Suprapubic skin (tissue), 4 donors: ENCODE measurements at places on chromosomes 3 and 15.

GRCh38 chr15:80203361-80203885 is 48.6 kb downstream of the CTXND1 start:
- no peak overlapping the region for H3K27ac ChIP-seq
- H3K4me3 ChIP-seq = no peak overlapping the region
- DNase-seq = peak; percentile 69
- peaks cover 6% of the 10 kb centered on the region for H3K4me1 ChIP-seq
- no peaks in the 10 kb centered on the region for H3K36me3 ChIP-seq

GRCh38 chr15:100918690-100919480 is at the start of gene LRRK1:
Gene LRRK1, plus strand, starts transcription at chr15:100919357. Its CDS starts 5,276 bp downstream, at chr15:100924633.
- H3K27me3 ChIP-seq = no peaks in the 10 kb centered on the region
- H3K4me3 ChIP-seq = peak within 1 kb of the TSS; percentile 89
- no peaks in the 10 kb centered on the region for H3K36me3 ChIP-seq
- H3K27ac ChIP-seq = peak within 1 kb of the TSS; percentile 69

DNA sequence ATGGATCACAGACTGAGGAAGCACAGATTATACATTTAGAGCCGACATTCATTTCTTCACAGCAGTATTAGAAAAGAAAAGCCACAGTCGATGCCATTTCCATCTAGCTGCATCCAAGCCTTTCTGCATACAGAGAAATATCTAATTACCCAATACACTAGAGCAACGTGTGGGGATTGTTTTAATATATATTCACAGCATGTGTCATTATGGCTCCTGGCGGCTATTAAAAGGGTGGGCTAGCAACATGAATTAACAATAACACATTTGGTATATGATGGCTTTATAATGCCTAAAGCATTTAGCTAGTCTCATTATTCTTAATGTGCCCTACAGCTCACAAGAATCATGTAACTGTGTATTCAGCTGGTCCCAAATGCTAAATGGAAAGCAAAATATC is 1030.5 kb downstream of the FHIT start:
- no peaks in the 10 kb centered on the region for H3K4me1 ChIP-seq
- no peak overlapping the region for H3K27ac ChIP-seq
- no peaks in the 10 kb centered on the region for H3K36me3 ChIP-seq
- no peaks in the 10 kb centered on the region for H3K27me3 ChIP-seq
- H3K4me3 ChIP-seq = no peak overlapping the region
- no peak for DNase-seq

- H3K4me3 ChIP-seq = no peak overlapping the region
- no peaks in the 10 kb centered on the region for H3K4me1 ChIP-seq
- DNase-seq = no peak
- H3K27ac ChIP-seq = no peak overlapping the region
Measured at GRCh38 chr3:111081008-111081545, 9.5 kb downstream of the NECTIN3 start.
